ENCODE measurements at places on chromosomes 5 and 9. TPM values are rescaled to one million over a fixed set of nuclear protein-coding genes. Genes with fewer than 3 reads are reported as not detected.

- no peak overlapping the region for H3K27ac ChIP-seq
- H3K27me3 ChIP-seq: no peaks in the 10 kb centered on the region
- H3K36me3 ChIP-seq: no peaks in the 10 kb centered on the region
- no peak overlapping the region for H3K4me3 ChIP-seq
- H3K4me1 ChIP-seq: no peaks in the 10 kb centered on the region
These were observed 19.2 kb upstream of the ZNF131 start for GRCh38 chr5:43101491-43101890.

DNA sequence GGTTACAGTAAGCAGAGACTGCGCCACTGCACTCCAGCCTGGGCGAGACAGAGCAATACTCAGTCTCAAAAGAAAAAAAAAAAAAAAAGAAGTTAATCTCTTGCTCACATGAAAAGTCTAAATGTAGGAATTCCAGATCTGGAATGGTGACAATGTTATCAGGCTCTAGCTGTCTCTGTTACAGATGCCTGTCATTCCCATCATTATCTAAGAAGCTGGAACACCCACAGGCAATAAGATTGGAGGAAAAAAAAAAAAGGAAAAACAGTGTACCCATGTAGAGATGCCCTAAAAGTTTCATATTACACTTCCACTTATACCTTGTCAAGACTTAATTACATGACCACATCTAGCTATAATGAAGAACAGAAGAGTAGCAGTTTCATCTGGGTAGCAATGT is 38.2 kb downstream of the PTBP3 start:
- no peak for DNase-seq
- H3K4me3 ChIP-seq: no peak overlapping the region
- H3K27ac ChIP-seq: no peak overlapping the region
- no peaks in the 10 kb centered on the region for H3K27me3 ChIP-seq
- peaks cover 6% of the 10 kb centered on the region for H3K4me1 ChIP-seq

GRCh38 chr5:129945028-129945427 is 40.8 kb downstream of the CHSY3 start:
- DNase-seq: no peak
- H3K27me3 ChIP-seq: no peaks in the 10 kb centered on the region
- H3K4me1 ChIP-seq: no peaks in the 10 kb centered on the region

GRCh38 chr5:147332658-147333057 is 97.8 kb downstream of the STK32A start:
- H3K4me1 ChIP-seq: no peaks in the 10 kb centered on the region
- H3K4me3 ChIP-seq: no peak overlapping the region
- no peaks in the 10 kb centered on the region for H3K36me3 ChIP-seq
- H3K27me3 ChIP-seq: no peaks in the 10 kb centered on the region
- H3K27ac ChIP-seq: no peak overlapping the region
- DNase-seq: no peak

DNA sequence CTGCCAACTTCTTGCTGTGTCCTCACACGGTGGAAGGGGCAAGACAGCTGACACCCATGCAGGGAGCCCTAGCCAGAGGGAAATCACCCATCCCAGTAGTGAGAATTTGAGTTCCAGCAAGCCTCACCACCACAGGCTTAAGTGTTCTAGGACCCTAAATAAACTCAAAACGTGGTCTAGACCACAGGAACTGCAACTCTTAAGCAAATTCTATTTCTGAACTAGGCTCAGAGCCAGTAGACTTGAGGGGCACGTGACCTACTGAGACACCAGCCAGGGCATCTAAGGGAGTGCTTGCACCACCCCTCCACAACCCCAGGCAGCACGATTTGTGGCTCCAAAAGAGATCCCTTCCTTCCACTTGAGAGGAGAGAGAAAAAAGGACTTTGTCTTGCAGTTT is 96.0 kb upstream of the PHF24 start:
- no peaks in the 10 kb centered on the region for H3K4me1 ChIP-seq
- no peaks in the 10 kb centered on the region for H3K27me3 ChIP-seq
- H3K4me3 ChIP-seq: no peak overlapping the region
- H3K36me3 ChIP-seq: no peaks in the 10 kb centered on the region

DNA sequence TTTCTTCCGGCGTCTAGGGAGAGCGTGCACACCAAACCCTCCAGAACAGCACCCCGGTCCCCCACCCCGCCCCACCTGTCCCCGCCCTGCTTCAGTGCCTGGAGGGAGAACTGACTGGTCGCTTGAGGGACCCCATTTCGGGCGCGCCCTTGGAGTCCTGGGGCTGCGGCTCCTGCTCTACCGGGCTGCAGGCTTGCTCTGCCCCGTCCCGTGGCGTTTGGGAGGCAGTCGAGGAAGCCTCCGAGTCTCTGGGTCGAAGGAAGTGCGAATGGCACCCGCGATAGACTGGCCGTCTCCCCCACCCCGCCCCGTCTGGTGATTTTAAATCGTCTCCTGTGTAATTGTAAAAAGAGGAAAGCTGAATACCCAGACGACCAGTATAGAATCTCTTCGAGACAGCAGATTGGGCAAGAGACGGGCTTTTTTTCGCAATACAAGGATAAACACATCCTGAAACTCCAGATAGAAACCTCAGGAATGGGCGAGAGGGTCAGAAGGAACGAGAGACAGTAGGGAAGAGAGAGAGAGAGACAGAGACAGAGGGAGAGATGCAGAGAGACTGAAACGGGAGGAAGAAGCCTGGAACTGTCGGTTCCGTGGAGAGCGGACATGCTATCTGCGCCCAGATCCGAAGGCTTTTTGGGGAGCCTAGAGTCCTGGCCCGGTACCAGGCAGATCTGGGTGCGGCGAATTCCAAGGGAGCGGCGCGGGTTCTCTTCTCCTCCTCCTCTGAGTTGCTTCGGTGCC is 9.9 kb downstream of the PRDM6 start:
- no peaks in the 10 kb centered on the region for H3K36me3 ChIP-seq
- peaks cover 16% of the 10 kb centered on the region for H3K4me1 ChIP-seq
- DNase-seq: no peak
- peaks cover 68% of the 10 kb centered on the region for H3K27me3 ChIP-seq

GRCh38 chr5:77492653-77493000 is 511 bp upstream of the WDR41 start:
- H3K36me3 ChIP-seq: no peaks in the 10 kb centered on the region
- H3K4me3 ChIP-seq: peak overlapping the region; percentile 75
- DNase-seq: no peak
- peaks cover 3% of the 10 kb centered on the region for H3K4me1 ChIP-seq
- H3K27me3 ChIP-seq: no peaks in the 10 kb centered on the region

GRCh38 chr9:112540800-112541199 is 54.2 kb downstream of the KIAA1958 start:
- DNase-seq: no peak
- no peaks in the 10 kb centered on the region for H3K27me3 ChIP-seq
- no peak overlapping the region for H3K4me3 ChIP-seq
- H3K36me3 ChIP-seq: no peaks in the 10 kb centered on the region
- H3K4me1 ChIP-seq: no peaks in the 10 kb centered on the region

GRCh38 chr9:137872296-137872695 is 5.3 kb upstream of the CACNA1B start:
- H3K4me1 ChIP-seq: no peaks in the 10 kb centered on the region
- no peak overlapping the region for H3K4me3 ChIP-seq
- H3K36me3 ChIP-seq: no peaks in the 10 kb centered on the region
- H3K27ac ChIP-seq: no peak overlapping the region
- peaks cover 21% of the 10 kb centered on the region for H3K27me3 ChIP-seq

- H3K27me3 ChIP-seq: no peaks in the 10 kb centered on the region
- H3K27ac ChIP-seq: peak overlapping the region; percentile 75
These were observed 24.0 kb upstream of the TRIM14 start for GRCh38 chr9:98142925-98143481.

DNA sequence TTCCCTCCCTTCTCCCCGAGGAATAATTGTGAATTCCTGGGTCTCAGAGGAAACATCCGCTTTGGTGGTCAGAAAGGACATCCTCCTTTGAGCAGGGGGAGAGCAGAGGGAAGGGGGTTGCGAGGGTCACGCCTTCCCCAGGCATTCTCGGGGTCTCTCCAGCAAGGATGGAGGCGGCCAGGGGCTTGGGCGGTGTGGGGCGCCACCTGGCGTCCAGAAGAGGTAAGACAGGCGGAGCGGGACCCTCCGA is 129.1 kb downstream of the KCNIP1 start:
- peak; percentile 76 for DNase-seq
- H3K36me3 ChIP-seq: no peaks in the 10 kb centered on the region
- no peaks in the 10 kb centered on the region for H3K27me3 ChIP-seq
- peak overlapping the region; percentile 29 for H3K4me3 ChIP-seq
- peak overlapping the region; percentile 75 for H3K27ac ChIP-seq

DNA sequence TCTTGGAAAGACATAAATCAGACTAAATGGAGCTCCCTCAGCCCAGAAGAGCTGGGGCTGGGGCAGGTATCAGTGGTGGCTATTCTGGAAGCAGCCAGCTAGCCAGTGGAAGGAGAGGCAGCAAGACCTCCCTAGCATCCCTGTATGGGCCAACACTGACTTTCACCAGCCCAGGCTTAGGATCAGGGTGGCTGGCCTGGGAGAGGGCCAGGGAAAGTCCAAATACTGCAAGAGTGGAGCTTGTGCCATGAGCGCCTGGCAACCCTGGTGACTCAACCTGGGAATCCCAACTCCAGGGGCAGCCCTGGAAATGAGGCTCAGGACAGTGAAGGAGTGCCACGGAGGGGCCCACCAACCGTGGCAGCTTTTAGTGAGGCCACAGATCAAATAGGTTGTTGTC is 7.6 kb upstream of the IRF1 start:
- H3K27me3 ChIP-seq: no peaks in the 10 kb centered on the region
- no peak overlapping the region for H3K4me3 ChIP-seq
- no peaks in the 10 kb centered on the region for H3K36me3 ChIP-seq
- peaks cover 45% of the 10 kb centered on the region for H3K4me1 ChIP-seq
- peak overlapping the region; percentile 96 for H3K27ac ChIP-seq

DNA sequence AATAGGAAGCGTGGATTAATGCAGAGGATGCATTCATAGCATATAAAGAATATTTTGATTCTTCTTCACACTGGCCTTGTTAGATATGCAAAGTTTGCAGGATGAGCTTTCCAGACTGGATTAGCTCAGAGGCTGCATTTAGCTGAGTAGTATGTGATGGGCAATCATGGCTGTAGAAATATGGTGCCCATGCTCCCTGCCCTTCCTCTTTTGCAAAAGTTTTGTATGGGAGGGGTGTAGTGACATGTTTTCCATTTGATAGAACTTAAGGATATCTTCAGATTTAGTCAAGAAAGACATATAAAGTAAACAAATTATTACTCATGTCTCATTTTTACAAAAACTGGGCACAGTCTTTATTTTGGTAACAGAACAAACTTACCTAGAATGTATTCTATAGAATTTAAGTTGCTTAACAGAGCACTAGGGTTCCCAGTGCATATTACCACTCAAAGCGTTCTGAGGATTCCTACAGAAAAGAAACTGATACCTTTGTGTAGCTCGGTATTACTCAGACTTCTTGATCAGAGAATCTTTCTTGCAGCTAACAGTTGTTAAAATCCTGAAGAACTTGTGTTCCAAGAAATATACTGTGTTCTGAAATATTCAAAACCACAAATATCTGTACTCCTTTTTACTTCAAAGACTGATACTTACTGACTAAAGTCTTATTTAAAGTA is 9.8 kb downstream of the GTF3C4 start:
- H3K4me1 ChIP-seq: peaks cover 5% of the 10 kb centered on the region
- no peak overlapping the region for H3K27ac ChIP-seq
- no peak overlapping the region for H3K4me3 ChIP-seq
- H3K36me3 ChIP-seq: peaks cover 45% of the 10 kb centered on the region
- DNase-seq: no peak
- H3K27me3 ChIP-seq: no peaks in the 10 kb centered on the region

GRCh38 chr9:126844085-126844484 is 16.4 kb upstream of the ZBTB34 start:
- H3K36me3 ChIP-seq: peaks cover under 1% of the 10 kb centered on the region
- no peak overlapping the region for H3K27ac ChIP-seq
- DNase-seq: no peak
- H3K4me3 ChIP-seq: no peak overlapping the region
- H3K27me3 ChIP-seq: no peaks in the 10 kb centered on the region

DNA sequence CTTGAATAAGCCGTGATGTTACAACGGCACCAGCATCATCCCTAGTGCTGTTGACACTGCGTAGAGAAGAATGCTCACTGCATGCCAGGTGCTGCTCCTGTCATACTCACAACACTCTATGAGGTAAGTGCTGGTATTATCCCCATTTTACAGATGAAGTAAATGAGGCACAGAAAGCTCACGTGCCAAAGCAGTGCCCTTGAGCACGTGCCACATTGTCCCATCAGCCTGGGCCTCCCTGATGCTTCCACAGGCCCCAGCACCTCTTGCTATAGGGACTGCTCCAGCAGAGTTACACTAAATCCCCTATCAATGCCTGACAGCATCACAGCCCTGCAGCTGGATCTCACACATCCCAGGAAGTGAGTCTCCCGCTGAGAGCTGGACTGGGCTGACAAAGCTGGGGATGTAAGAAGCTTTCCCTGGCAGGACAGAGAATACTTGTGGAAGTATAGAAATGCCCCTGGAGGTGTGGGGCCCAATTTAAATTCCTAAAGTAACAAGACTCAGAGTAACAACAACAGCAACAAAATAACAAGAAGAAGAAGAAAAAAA is 216.1 kb downstream of the FSTL4 start:
- no peaks in the 10 kb centered on the region for H3K27me3 ChIP-seq
- no peak for DNase-seq
- H3K27ac ChIP-seq: no peak overlapping the region
- H3K4me1 ChIP-seq: no peaks in the 10 kb centered on the region

DNA sequence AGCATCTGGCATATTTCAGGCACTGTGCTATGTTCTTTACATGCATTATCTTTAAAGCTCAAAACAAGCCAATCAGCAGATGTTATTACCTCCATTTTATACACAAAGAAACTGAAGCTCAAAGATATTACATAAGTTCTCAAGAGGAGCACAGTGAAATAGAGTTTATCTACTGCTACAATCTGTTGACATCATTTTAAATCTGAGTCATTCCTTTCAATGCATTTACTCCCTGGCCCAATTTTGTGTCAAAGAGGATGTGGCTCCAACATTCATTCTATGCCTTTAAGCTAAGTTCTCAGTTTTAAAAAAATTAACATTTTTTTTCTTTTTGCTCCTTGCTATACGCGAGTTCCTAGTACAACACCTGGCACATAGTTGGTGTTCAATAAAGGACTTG is 486.3 kb upstream of the ZNF462 start:
- no peaks in the 10 kb centered on the region for H3K36me3 ChIP-seq
- no peak overlapping the region for H3K27ac ChIP-seq
- no peak overlapping the region for H3K4me3 ChIP-seq
- no peaks in the 10 kb centered on the region for H3K27me3 ChIP-seq
- no peak for DNase-seq

- H3K4me1 ChIP-seq: no peaks in the 10 kb centered on the region
- H3K36me3 ChIP-seq: no peaks in the 10 kb centered on the region
- H3K4me3 ChIP-seq: no peak overlapping the region
- no peaks in the 10 kb centered on the region for H3K27me3 ChIP-seq
These were observed 55.8 kb downstream of the PTTG1 start for GRCh38 chr5:160477266-160477970.

GRCh38 chr9:92522983-92523970 is 12.5 kb downstream of the ECM2 start:
- H3K27me3 ChIP-seq: no peaks in the 10 kb centered on the region
- H3K4me3 ChIP-seq: no peak overlapping the region
- no peak for DNase-seq
- no peaks in the 10 kb centered on the region for H3K4me1 ChIP-seq
- no peak overlapping the region for H3K27ac ChIP-seq
- H3K36me3 ChIP-seq: no peaks in the 10 kb centered on the region

Gene CTXN3
- total RNA-seq: not detected

Gene PCDHGA3
- total RNA-seq: 1.7 TPM

Gene FBXW5
- 91.2 TPM for total RNA-seq

Gene GALNT10
- total RNA-seq: 93.8 TPM

Gene PNPLA7
- 13.7 TPM for total RNA-seq

Gene SPOCK1
- total RNA-seq: 4.0 TPM

Gene NRARP
- total RNA-seq: 21.5 TPM

Gene GPR151
- total RNA-seq: not detected

Gene LHX6
- 16.9 TPM for total RNA-seq

Gene FOXD4L3
- total RNA-seq: not detected

Gene NUTM2F
- total RNA-seq: not detected

Gene MOB3B
- 17.8 TPM for total RNA-seq

Gene ZNF366
- total RNA-seq: 12.2 TPM
